ENCODE measurements at places on chromosomes 2 and 18.

DNA sequence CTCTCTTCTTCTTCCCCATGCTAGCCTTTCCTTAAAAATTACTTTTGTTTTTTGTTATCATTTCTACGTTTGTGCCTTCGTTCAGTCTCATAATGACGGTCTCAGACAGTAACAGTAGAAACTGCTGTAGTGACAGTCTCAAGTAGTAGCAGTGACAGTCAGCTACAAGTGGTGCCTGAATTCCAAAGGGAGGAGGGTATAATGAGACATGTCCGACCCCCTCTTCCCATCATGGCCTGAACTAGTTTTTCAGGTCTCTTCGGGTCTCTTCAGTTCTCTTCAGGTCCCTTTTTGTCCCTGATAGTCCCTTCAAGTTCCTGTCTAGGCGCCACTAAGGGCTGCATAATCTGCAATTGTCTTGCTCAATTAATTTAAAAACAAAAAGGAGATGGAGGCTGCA is 12.6 kb downstream of the TMEM131 start:
- no peak for DNase-seq

DNA sequence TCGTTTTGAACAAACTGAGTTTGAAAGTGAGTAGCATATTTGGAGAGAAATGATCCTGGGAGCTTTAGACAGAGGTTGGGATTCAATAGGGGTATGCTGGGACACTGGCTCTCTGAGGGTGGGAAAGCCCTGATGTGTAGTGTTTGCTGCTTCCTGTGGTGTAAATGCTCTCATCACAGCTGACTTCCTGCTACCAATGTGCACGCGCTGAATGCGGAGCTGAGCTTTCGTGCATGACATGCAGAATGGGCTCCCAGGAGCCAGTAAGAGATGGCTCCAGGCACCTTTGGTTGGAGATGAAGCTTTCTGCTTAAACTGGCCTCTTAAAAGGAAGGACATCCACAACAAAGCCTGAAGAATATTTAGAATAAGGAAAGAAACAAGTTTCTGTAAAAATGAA is 224.1 kb upstream of the CCDC150 start:
- no peak for DNase-seq

GRCh38 chr2:143451642-143452281 is 322.5 kb downstream of the ARHGAP15 start:
- DNase-seq = no peak

- DNase-seq = no peak
Measured at GRCh38 chr2:218345491-218346236, 11.0 kb upstream of the CATIP start.

DNA sequence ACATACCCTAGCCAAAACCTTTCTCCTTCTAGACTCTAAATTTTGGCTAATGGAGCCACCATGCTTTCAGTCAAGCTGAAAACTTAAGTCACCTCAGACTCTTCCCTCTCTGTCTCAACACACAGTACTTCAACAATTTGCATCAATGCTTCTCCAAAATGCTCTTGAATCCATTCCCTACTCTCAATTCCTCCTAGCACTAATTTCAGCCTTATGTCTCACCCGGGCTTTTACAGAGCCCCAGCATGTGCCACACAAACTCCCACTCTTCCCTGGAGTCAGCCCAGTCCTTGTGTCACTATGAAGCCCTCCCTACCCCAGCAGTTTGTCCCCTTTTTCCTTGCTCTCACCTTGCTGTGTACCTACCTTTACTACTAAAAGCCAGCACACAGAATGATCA is 38.7 kb downstream of the AAK1 start:
- no peak for DNase-seq

DNA sequence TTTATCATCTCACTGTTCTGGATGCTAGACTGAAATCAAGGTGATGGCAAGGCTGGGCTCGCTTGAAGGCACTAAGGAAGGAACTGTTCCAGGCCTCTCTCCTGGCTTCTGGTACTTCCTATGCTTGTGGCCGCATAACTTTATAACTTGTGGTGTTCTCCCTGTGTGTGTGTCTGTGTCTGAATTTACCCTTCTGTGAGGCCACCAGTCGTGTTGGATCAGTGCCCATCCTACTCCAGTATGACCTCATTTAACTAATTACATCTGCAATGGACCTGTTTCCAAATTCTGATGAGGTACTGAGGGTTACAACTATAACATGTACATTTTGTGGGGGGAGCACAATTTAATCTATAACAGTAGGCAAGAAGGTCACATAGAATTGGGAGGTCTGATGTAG is 41.6 kb downstream of the LYPD6B start:
- DNase-seq = no peak

Measured in stimulated activated CD8-positive, alpha-beta memory T cell treated with anti-CD3 and anti-CD28 coated beads, Interleukin-4, amount 100 ng/mL, for 48 hours (primary cell).